ENCODE measurements at places on chromosomes 11 and 22.

GRCh38 chr22:29553351-29554224, at the start of gene THOC5:
Gene THOC5, minus strand, starts transcription at chr22:29553757. Its CDS starts 4,610 bp downstream, at chr22:29549147.
- peak; percentile 89 for DNase-seq

GRCh38 chr11:127105593-127106541, 105.3 kb upstream of the KIRREL3 start:
- no peak for DNase-seq

DNA sequence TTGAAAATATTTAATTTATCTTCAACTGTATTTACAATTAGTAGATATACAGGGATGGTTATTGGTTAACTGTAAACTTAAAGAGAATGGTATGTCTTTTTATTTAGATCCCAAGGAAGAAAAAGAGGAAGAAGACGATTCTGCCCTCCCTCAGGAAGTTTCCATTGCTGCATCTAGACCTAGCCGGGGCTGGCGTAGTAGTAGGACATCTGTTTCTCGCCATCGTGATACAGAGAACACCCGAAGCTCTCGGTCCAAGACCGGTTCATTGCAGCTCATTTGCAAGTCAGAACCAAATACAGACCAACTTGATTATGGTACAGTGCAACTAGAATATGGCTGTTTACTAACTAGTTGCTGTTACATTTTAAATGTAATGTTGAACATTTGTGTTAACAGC, 12.7 kb upstream of the CNTF start:
- no peak for DNase-seq

GRCh38 chr22:32660292-32660691, 141.2 kb upstream of the TIMP3 start:
- DNase-seq = peak; percentile 78

DNA sequence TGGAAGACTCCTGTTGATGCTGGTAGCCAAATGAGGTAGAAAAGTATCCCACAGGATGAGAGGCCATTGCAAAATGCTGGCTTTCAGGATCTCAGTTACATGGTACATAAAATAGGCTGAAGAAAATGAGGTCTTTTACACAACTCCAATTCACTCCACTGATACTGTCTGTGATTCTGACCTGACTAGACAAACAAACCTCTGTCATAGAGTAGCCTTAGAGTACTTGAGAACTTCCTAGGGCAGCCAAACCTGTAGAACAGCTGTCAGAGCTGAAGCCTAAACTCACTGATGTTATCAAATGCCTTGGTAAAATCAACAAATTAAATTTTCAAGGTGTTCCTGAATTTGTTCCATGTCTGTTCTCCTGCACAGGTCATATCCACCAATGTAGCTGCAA, 26.2 kb upstream of the POGLUT3 start:
- no peak for DNase-seq

DNA sequence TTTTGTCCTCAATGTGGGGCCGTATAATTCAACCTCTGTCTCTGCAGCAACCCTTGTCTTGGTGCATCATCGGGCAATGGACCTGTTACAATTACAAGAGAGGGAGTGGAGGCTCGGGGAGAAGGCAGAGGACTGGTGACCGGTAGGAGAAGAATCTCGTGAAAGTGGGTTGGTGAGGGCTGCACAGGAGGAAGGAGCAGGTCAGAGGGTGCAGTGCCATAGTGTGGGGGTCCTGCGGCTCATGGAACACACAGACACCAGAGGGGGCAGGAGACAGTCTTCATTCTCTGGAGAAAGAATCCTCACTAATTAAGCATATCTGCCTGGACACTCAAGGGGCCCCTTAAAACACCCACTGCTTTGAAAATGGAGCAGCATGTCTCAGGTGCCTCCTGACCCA, 174.7 kb upstream of the B3GAT1 start:
- DNase-seq = peak; percentile 13

DNA sequence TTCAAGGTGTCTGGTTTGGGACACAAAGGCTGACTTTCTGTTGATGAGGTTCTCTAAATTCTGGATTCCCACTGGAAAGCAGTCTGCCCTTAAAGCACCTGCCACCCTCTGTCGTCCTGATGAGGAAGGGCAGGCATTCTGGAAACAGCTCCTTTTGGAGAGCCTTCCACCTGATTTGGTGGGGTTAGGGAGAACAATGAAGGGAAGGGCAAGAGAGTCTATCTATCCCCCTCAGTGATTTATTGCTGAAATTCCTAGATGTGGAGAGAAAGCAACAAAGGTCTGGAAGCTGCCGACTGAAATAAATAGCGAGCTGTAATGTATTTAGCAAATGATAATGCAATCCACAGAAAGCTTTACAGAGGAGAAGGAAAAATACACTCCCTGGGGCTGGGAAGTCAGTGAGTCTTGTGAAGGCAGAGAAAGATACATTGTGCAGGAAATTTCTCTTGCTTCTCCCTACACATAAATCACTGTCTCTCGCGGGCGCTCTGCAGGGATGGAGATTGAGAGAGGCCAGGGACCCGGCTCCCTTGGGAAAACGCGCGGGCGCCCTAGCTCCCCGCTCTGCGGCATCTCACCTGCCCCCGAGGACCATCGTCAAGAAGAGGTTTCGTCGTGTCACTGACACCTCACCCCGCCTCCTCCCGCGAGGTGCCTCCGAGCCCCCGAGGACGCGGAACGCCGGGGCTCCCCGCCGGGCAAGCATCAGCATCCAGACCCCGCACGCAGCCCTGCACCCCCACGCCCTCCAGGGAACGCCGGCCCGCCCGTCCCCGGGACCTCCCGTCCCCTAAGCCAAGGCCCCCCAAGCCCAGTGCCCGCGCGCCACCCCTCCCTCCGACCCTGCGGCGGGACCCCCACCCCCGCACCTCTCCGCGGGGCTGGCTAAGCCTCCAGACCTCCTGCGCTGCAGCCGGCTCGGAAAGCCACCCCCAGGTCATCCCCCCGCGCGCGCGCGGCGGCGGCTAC, 673 bp downstream of the CDON start:
- no peak for DNase-seq

DNA sequence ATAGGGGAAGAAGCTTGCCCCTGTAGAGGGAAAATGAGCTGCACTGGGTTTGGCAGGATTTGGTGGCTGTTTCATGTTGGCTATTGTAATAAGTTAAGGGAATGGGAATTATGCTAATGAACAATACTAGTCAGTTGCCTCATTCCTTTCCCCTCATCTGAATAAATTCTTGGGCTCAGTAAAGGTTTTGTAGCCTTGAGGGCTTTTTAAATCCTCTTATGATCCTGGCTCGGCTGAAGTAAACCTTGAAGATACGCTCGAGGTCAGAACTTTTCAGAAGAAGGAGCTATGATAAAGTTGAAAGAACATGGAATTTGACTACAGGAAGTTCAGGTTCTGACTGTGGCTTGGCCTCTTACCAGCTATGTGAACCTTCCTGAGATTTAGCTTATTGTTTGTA, 448.7 kb downstream of the RAB38 start:
- no peak for DNase-seq
